ENCODE measurements at places on chromosomes 12 and 14.

DNA sequence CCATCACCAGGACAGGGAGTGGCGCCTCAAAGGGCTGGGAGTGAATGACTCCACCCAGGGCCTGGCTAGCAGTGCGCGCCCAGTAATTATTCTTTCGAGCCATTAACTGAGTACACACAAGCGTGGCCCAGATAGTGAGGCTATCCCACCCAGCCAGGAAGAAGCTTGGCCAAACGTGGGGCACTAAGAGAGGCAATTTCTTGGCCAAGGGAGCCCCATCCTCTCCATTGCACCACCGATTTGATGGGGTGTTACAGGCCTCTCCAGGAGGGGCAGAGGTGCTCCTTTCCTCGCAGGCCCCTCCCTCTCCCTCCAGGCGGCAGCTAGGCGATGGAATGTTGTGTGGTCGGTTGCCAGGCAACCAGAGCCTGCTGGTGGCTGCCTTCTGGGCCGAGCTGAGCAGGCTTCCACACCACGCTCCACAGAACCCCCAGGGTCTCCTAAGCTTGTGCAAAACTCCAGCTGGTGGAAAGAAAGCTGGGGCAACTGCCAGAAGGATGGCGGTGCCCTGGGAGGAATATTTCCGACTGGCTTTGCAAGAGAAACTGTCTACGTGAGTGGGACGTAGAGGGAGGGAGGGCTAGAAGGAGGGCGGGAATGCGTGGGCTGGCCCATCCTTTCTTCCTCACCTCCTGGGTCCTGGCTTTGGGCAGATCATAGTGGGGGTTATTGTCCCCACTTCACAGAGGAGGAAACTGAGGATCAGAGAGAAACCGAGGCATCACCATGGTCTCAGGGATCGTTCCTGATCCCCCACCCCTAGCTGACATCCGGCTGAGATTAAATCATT lies at the start of gene CFAP73:
TSS of gene CFAP73 (plus strand) at position 364 of the 790 bp plus-strand sequence. CDS start at position 498, 134 bp downstream.
- DNase-seq = no peak

DNA sequence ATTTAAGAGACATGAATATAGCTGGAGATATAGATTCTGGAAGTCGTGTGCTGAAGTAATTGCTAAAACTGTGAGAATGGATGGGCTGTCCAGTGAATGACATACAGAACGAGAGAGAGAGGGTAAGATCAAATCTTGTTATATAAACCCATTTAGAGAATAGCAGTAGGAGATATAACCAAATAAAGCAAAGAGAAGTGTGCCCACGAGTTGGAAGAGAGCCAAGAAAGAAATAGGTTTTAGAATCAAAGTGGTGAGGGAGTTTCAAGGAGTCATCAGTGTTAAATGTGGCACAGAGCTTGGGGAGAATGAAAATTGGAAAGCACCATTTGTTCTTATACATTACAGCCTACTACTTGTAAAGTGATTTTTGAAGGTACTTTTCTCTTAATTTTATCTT lies 19.2 kb downstream of the TOGARAM1 start:
- no peak for DNase-seq

DNA sequence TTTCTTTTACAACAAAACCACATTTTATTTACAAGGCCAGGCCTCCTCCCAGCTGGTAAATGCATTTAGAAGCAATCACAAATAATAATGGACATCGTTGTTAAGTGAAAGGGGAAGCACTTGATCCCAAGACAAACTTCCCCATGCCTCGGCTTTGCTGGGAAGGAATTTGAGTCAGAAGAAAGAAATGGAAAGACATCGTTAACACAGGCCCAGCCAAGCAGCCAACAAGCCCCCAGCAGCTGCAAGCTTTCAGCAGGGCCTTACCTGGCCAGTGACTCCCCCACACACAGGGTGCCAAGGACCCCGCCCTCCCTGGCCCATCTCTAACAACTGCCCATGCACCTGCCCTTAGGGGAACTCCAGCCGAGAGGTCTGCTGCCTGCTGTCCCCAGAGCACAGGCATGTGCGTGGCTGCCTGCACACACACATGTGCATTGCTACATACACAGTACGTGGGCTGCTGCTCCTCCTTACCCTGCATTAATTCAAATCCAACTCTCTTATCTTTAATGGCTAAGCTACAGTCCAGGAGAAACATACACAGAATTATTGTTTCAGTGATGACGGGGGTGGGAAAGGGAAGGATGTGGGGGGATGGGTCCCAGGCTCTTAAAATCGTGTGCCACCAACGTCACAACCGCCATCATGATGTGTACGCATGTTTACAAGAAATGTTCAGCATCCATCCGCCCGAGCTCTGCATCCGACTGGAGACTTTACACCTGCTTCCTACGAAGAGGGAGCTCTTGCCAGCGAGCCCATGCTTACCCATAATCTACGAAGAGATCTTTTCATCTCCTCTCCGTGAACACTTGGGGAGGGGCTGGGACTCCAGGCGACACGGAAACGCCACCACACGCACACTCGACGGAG lies 9.8 kb downstream of the BCL11B start:
- DNase-seq = no peak

DNA sequence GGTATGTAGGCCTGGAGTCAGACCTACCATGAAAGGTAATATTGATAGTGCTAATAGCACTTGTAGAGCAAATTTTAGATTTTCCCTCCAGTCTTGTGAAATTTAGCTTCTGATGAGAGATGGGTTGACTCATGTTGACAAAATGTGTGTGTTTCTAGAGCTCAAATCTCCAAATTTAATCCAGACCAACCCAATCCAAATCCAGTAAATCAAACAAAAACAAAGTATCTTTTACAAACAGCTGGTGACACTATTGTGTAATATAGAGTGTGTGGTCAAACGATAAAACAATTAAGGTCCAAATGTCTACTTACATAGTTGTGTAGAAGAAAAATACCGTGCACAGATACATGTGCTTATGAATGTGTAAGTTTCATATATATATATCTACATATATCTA lies 63.4 kb upstream of the KITLG start:
- no peak for DNase-seq

All from activated B cell treated with CpG ODN at 0.5 μM for 24 hours (primary cell).